ENCODE measurements at places on chromosomes 3 and 15.
A peak's percentile ranks its signal among the peaks of the same experiment; 100 is the strongest.

- no peak for DNase-seq
Observed at GRCh38 chr15:63473999-63474809, 30.2 kb upstream of the USP3 start.

DNA sequence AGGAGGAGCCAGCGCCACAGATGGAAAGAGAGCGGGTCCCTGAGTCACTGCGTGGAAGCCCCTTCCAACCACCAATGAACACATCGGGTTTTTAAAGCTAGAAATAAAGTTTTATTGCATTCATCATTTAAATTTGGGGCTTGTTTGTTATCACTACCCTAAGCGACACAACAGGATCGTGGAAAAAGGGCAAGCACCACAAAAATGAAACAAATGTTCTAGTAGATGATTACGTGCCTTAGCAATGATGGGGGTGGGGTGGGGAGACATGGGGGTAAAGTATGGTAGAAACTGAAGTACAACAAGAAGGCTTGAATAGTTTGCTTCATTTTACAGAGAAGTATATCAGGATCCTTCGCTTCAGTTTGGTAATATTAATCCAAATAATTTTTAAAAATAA lies 221.6 kb upstream of the ATP10A start:
- no peak for DNase-seq

- no peak for DNase-seq
Observed at GRCh38 chr15:99296386-99296785, 45.1 kb downstream of the LRRC28 start.

- DNase-seq, result no peak
Observed at GRCh38 chr3:123818324-123818920, 65.7 kb downstream of the MYLK start.

DNA sequence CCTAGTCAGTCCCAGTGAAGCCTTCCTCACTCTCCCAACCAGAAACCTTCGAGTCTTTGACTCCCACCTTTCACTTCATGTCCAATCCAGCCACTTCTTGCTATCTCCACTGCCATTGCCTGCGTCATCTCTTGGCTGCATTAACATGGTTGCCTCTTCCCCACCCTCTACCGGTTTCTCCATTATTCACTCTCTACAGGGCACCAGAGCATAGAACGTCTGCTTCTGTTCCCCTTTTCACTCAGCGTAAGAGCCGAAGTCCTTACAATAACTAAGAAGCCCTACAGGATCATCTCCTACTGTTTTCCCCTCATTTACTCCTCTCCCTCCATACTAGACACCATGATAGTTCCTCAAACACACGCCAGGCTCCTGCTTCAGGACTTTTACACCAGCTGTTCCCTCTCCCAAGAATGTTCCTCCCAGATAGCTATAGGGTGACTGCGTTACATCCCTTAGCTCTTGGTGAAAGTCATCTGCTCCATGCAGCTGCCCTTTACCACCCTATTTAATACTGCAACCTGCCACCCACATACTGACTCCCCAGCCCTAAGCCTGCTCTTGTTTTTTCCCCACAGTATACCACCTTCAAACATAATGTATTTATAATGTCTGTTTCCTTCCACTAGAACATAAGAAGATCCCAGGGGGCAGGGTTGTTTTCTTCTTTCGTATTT lies 30.9 kb downstream of the RCN2 start:
- no peak for DNase-seq

GRCh38 chr15:38049891-38050290 lies 115.5 kb downstream of the TMCO5A start:
- DNase-seq, result no peak

- no peak for DNase-seq
Observed at GRCh38 chr15:98124581-98124980, 164.1 kb downstream of the ARRDC4 start.

DNA sequence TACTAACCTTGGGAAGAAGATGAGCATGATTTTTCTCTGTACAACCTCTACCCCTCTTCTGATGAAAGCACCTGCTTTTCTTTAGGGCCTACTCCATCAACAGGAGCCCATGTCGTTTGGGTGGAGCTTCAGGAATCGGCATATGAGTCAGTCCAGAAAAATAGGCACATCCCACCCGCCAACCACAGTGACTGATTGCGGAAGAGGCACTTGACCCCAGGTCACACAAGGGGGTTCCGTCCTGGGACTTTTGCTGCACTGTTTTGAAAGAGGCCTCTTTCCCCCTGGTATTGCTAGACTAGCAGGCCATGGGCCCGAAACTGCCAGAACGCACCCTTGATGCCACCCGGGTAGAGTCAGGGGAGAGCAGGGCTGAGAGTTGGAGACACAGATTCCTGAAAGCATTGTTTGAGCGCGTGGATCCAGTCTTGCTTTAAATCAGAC lies 19.3 kb upstream of the NRROS start:
- peak; percentile 20 for DNase-seq

GRCh38 chr15:31155151-31155550 lies 53.6 kb upstream of the TRPM1 start:
- DNase-seq, result no peak

- no peak for DNase-seq
Observed at GRCh38 chr15:67991706-67992105, 62.4 kb upstream of the PIAS1 start.

- no peak for DNase-seq
Observed at GRCh38 chr15:60788692-60789103, 309.8 kb upstream of the ICE2 start.

- DNase-seq, result no peak
Observed at GRCh38 chr15:40325700-40326099, 2.2 kb downstream of the INAFM2 start.

- DNase-seq, result no peak
Observed at GRCh38 chr15:74269362-74270035, 33.4 kb downstream of the CCDC33 start.

- DNase-seq, result no peak
Observed at GRCh38 chr3:90040554-90040953, 933.1 kb downstream of the EPHA3 start.

DNA sequence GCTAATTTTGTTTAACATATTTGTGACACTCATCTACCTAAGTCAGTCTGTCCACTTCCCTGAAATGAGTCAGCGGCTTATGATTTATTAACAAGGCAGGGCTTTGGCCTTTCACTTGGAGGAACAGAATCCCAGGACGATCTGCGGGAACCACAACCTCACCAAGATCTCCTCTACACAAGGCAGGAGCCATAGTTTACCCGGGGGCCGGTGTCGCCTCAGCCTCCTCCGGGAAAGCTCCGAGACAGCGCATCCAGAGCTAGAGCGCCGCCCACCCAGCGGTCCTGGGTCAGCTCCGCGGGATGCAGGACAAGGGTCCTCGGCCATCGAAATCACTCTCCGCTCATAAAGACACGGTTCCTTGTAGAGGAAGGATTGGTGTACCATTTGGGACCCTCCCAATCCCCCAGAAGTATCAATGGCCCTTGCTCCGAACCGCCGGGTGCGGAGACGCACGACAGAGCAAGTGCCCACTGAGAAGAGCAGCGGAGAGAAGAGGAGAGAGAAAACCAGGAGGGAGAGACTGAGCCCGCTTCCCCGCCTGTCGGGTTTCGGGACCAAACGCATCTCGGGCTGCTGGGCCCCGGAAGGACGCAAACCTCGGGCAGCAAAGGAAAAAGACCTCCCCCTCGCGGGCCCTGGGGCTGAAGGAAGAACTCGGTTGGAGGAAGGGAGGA lies 13.1 kb upstream of the ALCAM start:
- no peak for DNase-seq
